ENCODE measurements at places on chromosomes 3 and 15.

- DNase-seq = no peak
Measured at GRCh38 chr3:115638991-115639390, 15.7 kb downstream of the GAP43 start.

DNA sequence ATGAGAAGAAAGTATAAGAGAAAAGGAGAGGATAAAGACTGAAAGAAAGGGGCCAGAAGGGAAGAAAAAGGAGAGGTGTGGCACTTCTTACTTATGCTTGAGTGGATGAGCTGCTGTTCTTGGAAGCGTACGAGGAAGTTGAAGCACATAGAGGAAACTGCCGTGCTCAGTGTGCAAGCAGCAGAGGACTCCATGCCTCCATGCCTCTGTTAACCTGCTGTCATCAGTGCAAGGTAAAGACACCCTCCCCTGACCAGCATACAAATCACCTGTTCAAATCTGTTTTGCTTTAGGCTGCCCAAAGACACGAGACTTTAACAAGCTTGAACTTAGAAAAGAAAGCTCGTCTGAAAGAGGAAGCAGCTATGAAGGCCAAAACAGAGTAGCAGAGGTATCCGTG, 6.4 kb downstream of the WDR5B start:
- DNase-seq = no peak

GRCh38 chr3:67018789-67019526, 20.9 kb downstream of the KBTBD8 start:
- DNase-seq = no peak

GRCh38 chr15:70796516-70797310, 33.4 kb upstream of the UACA start:
- no peak for DNase-seq

DNA sequence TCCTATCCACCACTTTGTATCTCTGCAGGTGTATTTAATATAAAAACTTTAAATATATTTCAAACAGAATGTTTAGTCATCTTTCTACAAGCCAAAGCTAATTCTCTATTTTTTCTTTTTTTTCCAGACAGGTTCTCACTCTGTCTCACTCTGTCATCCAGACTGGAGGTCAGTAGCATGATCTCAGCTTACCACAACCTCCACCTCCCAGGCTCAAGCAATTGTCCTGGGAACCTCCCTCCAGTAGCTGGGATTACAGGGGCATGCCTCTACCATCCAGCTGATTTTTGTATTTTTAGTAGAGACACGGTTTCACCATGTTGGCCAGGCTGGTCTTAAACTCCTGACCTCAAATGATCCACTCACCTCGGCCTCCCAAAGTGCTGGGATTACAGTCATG, 202.6 kb downstream of the VGLL3 start:
- DNase-seq = no peak

- no peak for DNase-seq
Measured at GRCh38 chr3:122975924-122976293, 51.7 kb downstream of the SEMA5B start.

- no peak for DNase-seq
Measured at GRCh38 chr3:5324780-5325179, 137.3 kb downstream of the EDEM1 start.

DNA sequence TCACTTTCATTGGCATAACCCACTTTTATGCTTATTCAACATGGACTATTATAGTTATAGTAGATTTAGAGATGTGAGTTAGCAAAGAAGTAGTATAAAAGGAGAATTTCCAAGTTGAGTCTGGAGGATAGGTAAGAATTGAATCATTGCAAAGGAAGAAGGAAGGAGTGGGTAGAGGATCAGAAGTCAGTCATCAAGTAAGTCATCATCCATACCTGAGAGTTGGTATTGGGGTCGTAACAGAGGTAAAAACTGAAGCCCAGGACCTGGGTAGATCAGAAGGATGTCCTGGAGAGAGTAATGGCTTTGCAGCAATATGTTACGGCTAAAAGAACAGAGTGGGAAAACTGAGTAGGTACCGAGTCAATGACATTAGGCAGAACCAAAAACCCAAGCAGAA, 265.7 kb downstream of the SUCLG2 start:
- no peak for DNase-seq

DNA sequence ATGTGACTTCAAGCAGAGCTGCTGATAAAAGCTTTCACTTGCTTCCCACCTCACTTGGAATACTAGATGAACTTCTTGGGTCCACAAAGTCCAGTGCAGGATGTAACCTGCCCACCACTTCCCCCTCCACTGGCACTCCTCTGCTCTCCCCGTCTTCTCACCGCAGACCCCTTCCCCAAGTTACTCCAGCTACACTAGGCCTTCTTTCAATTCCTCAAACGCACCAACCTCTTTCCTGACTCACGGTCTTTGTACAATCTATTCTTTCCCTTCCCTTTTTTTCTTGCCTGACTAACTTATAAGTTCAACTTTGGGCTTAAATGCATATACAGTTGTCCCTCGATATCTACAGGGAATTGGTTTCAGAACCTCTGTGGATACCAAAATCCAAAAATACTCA, 5.2 kb upstream of the ATP13A3 start:
- DNase-seq = no peak

DNA sequence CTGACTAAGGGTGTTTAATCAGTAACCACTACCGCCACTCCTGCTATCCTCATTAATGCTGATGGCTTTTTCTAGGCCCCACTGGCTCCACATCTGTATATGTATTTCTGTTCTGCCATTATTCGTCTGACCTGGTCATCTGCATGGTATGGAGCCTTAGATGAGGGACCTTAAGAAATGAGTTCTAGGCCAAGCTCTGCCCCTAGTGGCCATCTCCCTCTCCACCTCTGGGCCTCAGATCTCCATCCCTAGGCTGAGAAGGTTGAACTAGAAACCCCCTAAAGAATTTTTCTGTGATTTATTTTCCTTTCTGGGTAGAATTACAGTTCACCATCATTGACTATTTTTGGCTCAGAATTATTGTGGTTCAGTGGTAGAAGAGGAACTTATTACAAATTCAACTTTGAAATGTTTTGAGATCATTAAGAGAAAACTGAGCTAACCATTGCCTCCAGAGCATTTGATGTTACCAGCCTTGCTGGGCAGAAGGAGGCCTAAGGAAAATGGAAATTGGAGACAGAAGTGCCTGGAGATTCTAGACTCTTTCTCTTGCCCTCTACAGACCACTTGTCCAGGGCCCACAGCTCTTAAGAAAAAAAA, 325.2 kb upstream of the NR2E3 start:
- no peak for DNase-seq

DNA sequence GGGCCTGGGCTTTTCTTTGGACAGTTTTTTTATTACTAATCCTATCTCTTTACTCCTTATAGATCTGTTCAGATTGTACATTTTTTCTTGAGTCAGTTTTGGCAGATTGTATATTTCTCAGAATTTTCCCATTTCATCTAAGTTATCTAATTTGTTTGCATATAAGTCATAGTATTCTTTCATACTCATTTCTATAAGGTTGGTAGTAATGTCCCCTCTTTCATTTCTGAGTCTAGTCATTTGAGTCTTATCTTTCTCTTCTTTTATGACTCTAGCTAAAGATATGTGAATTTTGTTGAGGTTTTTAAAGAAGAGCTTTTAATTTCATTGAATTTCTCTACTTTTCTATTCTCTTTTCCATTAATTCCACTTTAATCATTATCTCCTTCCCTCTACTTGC, 27.2 kb downstream of the TRPM1 start:
- DNase-seq = no peak

DNA sequence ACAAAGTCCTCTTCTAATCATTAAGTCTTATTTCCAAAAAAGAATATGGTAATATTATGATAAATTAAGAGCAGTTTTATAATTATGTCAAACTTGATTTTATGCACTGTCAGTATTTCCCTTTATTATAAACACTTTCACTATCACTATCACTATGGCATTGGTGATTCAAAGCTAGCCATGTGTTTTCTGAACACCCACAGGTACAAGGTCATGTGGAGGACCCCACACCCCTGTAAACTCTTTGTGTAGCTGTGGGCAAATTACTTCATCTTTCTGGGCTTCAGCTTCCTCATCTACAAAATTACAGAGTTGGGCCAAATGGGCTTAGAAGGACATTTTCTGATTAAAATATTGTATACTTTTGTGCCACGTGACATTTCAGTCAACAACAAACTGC, 41.7 kb downstream of the FBXL22 start:
- DNase-seq = no peak

DNA sequence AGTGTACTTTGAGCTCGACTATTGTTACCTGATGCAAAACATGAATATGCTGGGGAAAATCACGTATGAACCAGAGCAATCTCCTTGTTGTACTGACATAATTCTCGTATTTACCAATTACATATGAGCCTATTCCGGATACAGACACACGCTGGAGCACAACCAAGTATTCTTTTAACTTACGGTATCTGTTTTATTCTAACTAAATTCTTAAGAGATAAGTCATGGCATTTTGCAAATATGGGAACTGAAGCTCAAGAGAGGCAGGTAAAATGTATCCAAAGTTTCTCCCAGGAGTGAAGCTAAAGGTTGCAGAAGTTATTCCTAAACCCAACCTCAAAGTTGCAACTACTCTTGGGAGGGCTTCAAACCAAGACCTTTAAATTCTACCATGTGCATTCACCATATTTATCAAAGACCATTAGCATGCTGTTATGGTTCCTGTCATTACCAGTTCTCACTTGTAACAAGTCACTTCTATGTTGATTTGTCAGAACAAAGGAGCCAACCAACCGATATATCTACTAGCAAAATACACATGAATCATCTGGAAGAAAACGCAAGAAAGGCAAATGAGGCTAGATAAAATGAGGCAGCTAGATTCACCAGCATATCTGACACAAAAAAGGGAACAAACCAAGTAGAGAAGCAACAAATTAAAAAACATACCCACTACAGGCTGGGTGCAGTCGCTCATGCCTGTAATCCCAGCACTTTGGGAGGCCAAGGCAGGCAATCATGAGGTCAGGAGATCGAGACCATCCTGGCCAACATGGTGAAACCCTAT, 17.8 kb downstream of the TBL1XR1 start:
- DNase-seq = no peak

DNA sequence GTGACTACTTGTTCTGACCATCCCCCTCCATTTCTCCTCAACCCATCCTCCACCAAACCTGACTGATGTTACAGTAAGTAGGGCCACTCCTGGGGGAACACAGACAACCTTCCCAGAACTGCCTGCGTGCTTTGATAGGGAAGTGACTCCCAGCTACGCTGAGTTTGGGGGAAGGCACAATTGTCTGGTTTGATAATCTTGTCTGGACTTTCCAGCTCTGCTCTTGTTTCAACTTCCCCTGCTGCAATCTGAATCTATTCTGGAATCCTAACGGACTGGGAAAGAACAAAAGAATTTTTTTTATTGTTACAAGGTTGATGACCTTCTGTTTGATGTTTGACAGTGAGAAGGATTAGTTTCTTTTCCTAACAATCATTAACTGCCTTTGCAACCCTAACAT, 895.6 kb downstream of the ROBO1 start:
- no peak for DNase-seq

DNA sequence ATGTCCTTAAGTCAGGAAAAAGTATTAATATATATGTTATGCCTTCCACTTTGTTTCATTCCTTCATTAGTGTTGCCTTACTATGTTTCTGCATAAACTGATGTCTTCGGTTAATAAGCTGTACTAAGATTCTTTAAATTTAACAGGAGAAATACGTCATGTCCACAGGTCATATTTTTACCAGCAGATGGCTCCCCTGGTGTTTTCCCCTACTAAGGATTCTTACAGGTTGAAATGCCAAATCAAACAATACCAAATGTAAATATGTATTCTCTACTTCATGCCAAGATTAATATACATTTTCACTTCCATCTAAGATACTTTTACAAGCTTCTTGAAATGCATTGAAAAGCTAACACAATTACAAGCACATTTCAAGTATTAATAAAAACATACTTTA, 1602.1 kb downstream of the SI start:
- no peak for DNase-seq

DNA sequence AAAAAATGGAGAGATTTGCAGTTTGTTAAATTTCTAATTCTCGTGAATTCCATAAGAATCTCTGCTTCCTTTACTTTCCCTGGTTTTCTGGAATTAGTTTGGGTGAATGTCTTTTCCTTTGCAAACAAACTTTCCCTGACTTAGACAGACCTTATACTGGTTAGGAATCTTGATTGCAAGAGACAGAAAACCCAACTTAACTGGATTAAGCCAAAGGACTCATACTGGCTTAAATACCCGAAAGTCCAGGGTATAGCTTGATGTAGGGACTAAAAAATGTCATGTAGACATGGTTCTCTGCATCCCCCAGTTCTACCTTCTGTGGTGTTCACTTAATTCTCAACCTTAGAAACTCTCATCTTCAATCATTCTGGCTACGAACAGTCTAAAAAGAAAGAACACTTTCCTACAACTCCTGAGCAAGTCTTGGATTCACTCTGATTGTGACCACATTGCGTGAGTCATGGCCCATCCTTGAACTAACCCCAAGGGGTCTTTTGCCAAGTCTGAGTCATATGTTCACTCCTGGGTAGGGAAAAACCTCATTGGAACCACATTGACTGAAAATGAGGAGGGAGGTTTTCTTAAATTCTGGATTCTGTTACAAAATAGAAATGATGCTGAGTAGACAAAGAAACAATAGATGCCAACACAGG, 136.0 kb upstream of the DAZL start:
- DNase-seq = no peak

GRCh38 chr15:26614734-26615133, 158.1 kb downstream of the GABRB3 start:
- no peak for DNase-seq

DNA sequence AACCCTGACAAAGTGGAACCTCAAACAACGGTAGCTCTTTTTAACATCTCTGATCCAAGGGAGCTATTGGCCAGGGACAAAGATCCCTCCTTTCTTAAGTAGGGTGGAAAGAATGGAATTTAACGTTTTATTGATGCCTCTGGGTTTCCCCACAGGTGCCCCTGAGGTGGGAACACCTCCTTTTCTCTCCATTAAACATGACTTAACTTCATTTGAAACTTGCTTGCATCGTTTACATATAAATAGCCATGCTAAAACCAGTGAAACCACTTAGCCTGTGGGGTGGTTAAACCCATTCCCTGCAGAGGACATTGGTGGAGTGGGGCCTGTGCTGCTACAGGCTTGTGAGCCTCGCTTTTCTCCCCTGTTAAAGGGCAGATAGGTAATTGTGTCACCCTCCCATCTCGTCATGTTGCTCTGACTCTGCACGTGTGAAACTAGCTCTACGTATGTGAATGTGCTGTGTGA, 9.7 kb downstream of the CGNL1 start:
- DNase-seq = no peak

DNA sequence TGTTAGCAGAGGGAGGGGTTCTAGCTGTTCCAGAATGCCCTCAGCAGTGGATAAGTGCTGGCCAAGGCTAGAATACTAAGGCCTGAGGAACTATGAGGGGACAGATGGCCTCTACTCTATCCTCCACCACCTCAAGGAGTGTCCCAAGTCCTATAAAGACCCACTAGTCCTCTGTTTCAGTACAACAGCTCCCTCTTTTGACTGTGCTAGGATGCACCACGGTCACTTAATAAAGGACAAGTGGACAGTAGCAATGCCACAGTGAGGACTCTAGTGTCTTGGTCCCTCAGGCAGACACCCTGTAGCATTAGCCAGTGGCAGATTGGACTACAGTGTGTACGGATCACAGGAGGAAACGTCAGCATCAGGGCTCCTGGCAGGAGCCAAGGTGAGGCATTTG, 171.8 kb upstream of the PROK2 start:
- no peak for DNase-seq
